ENCODE measurements at places on chromosomes 2 and 18.

DNA sequence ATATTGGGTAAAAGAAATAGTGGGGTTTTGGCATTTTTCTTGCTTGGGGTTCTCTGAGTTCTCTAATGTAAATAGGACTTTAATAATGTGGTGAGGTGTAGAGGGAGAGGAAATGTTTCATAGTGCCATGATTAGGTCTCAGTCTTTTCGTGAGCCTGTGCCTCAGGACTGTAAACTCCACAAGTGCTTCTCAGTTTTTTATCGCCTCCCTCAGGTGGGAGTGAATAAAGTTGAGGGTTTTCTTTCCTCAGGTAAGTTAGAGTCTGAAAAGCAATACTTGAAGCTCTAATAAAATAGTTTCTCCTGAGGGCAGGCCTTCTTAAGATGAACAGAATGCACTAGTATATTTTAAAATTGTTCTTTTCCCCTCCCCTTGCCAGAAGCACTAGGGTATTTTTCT lies 243.1 kb upstream of the SETBP1 start:
- DNase-seq: no peak

- no peak for DNase-seq
Measured at GRCh38 chr2:234048049-234048448, 2.5 kb upstream of the SPP2 start.

DNA sequence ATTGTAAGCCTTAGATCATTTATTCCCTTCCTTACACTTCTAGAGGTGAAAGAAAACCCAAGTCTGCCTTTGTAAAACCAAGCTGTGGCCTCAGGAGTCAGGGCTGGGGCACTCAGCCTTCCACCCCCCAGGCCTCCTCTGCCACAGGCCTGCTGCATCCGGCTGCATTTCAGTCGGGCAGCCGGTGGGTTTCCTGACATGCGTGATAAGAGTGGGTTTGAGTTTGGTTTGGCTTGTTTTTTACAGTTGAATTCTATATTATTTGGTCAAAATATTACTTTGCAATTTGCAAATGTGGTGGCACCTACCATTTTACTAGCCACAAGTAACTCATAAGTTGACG lies 42.4 kb downstream of the ADI1 start:
- DNase-seq: no peak

GRCh38 chr18:55300421-55300935 lies 287.5 kb downstream of the TCF4 start:
- no peak for DNase-seq

DNA sequence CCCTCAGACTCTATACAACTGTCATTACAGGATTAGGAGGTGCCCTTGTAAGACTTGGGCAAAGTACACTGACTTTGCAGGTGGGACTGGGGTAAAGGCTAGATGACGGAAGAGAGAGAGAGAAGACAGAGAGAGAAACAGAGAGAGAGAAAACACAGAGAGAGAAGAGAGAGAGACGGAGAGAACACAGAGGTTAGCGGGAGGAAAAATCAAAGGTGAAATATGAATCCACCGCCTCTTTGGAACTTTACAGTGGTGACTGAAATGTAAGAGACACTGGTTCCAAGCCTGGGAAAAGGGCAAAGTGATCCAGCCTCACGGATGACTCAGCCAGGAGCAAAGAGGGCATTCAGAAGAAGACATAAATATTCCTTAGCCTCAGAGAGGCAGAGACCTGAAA lies 25.1 kb upstream of the CAB39 start:
- DNase-seq: no peak

- no peak for DNase-seq
Measured at GRCh38 chr2:134108113-134108512, 145.8 kb upstream of the MGAT5 start.

GRCh38 chr2:220224691-220225543 lies 597.5 kb downstream of the SLC4A3 start:
- peak; percentile 40 for DNase-seq

DNA sequence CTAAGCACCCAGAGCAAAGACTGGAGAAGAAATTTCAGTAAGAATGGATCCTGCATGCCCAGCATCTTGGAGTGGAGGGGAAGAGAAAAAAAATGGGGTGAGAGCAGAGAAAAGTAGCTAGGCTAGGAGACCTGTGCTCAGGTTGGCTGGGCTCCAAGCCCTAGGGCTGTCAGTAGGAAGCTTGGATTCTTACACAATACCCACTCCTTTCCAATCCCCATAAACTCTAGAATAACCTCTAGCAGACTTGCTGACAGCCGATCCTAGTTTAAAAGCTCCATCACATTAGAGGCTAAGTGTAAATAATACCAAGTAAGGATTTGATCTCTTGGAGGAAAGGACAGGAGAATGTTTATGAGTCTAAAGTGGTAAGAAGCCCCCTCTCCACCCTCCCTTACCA lies 46.2 kb upstream of the NABP1 start:
- no peak for DNase-seq

- no peak for DNase-seq
Measured at GRCh38 chr2:138502255-138503086, 901 bp downstream of the SPOPL start.

- DNase-seq: no peak
Measured at GRCh38 chr2:152175012-152175367, 573 bp downstream of the STAM2 start.

GRCh38 chr2:166449439-166449838 lies 44.6 kb downstream of the SCN7A start:
- DNase-seq: no peak

GRCh38 chr2:101003278-101003775 lies 1.2 kb downstream of the RPL31 start:
- DNase-seq: no peak

DNA sequence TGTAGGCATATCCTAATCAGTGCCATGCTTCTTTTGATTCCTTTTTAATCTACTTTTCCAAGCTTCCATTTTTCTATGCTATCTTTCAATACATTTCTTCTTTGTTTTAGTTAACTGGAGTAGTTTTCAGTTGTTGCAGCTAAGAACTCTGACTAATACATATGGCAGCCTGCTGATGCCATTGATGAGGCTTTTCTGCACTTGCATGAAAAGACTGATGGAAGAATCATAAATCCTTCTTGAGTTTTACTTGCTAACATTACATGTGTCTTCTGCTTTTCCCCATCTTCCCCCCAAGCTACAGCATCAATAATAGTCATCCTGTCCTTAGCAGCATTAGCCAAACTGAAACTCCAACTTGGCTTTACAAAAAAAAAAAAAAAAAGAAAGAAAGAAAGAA lies 203.3 kb downstream of the LRP1B start:
- no peak for DNase-seq
